ENCODE measurements at places on chromosomes 12 and 14.

DNA sequence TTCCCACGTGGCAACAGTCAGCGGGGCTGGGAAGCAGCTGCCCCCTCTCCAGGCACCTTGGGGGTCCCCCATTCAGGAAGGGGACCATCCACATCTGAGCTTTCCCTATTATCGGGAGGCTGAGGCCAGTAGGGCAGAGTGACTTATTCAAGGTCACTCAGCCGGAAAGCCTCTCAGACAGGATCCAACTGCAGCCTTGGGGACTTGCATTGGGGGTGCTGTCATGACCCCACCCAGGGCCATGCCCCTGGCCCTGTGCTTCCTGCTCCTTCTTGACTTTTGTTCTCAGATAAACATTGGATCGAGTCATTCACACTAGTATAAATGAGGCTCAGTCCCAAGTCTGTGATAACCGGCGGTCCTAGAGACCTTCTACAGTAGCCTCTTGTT lies 12.6 kb downstream of the BEGAIN start:
- DNase-seq: no peak

- DNase-seq: no peak
These were observed 55.4 kb upstream of the PYGL start for GRCh38 chr14:50999726-51000125.

DNA sequence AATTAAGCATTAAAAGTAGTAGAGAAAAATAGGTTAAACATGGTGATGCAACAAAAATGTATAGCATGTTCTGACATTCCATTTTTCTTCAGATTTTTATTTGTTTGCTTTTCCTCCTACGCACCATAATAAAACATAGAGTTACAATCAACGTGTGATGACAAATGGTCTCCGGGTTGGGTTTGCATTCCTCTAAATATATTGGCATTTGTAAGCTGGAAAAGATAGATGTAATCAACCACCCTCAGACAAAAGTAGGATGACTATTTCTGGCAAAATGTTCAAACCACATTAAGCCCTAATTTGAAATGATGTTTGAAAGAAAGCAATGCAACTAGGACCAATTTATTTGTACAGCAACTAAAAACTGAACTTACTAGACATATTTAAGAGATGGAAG lies 58.4 kb downstream of the SLC25A21 start:
- DNase-seq: no peak

DNA sequence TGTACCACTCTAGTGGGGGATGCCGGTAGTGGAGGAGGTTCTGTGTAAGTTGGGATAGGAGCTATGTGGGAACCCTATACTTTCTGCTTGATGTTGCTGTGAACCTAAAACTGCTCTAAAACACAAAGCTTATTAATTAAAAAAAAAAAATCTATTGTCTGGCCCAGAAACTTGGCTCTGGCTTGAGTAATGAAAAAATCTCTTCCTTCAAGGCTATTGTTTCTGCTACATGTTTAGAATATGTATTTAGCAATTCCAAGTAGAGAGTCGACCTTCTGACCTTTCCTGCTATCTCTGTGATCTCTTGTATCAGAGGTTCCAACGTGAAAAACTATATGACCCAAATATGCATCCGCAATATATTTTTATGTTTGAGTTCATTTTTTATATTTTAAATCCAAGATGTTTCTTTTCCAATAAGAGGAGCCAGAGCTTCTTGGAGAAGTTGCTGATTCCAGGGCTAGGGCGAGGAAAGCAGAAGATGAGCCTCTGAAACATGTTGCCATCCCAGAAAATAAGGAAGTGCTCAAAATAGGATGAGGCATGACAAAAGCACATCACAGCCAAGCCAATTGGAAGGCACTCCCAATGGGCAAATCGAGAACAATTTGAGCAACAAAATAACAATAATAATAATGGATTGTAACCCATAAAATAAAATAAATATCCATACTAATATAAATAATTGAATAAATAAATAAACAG lies 184.6 kb upstream of the TMEM260 start:
- DNase-seq: no peak

DNA sequence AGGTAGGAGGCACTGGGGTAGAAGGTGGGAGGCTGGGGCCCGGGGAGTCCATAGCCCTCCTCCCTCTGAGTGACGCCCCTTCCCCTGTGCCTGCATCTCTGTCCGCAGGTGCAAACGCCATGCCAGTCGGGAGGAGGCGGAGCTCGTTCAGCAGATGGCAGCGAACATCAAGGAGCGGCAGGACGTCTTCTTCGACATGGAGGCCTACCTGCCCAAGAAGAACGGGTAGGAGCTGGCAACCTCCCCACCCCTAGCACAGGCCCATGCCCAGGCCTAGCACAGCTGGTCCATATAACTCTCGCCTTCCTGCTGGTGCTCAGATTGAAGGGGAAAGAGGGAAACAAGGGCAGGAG lies 35.6 kb downstream of the TMEM120B start:
- DNase-seq: no peak

DNA sequence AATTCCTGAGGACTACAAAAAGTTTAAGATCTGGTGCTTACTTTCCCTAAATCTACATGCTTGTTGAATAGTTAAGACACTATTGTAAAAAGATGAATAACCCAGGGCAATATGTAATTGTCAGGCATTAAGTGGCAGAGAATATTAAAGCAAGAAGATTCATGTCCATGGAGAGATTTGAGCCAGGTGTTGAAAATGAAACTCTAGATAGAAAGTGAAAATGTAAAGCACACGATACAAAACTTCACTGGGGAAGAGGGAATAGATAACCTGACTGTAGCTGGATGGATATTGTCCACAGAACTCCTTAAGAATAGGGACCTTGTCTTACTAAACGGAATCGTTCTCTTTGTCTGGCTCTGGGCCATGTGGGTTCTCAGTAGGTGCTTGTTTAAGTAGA lies 5.0 kb downstream of the CAND1 start:
- DNase-seq: no peak

GRCh38 chr14:53432378-53432802 lies 279.3 kb upstream of the DDHD1 start:
- peak; percentile 49 for DNase-seq

GRCh38 chr14:25846246-25846645 lies 751.6 kb downstream of the NOVA1 start:
- DNase-seq: no peak

GRCh38 chr14:101908795-101909194 lies 55.6 kb upstream of the DYNC1H1 start:
- DNase-seq: no peak

DNA sequence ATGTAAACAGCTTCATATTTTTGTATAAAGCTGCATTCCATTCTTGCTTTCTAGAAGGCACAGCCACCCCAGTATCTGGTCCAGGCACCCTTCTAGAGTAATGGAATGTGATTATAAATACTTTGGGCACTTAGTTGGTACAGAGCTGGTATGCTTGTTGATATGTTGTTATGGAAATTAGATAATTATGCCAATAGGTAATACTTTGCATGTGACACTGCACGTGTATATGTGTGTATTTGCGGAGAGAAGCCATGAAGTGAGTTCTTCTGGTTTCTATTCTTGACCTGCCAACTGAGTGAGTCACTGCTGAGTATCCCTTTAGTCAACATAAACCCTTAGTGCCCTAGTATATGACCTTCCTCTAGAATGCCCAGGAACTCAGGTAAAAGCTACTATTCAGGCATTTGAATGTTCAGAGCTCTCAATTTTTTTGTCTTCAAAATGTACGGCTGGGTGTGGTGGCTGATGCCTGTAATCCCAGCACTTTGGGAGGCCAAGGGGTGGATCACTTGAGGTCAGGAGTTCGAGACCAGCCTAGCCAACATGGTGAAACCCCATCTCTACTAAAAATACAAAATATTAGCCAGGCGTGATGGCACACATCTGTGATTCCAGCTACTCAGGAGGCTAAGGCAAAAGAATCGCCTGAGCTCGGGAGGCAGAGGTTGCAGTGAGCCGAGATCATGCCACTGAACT lies 6.2 kb upstream of the TCP11L2 start:
- peak; percentile 62 for DNase-seq

- DNase-seq: no peak
These were observed 479.7 kb downstream of the FSCB start for GRCh38 chr14:44027397-44027796.

DNA sequence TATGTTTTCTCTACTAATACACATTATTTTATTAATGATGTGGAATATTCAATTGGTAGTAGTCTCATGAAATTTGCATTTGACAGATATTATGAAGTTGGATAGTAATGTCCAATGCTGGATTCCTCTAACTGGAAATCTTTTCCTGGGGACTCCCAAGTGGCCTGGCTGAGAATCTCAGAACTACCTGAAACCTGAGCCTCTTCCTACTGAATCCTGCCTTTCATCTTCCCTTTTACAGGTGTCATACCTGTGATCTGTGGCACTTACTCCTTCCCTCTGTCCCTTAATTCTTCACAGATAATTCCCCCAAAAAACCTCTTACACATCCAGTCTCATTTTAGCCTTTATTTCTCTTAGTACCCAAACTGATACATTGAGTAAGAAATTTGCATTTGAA lies 89.7 kb upstream of the MYF6 start:
- DNase-seq: no peak

GRCh38 chr12:116975779-116976393 lies 65.1 kb downstream of the FBXW8 start:
- no peak for DNase-seq

DNA sequence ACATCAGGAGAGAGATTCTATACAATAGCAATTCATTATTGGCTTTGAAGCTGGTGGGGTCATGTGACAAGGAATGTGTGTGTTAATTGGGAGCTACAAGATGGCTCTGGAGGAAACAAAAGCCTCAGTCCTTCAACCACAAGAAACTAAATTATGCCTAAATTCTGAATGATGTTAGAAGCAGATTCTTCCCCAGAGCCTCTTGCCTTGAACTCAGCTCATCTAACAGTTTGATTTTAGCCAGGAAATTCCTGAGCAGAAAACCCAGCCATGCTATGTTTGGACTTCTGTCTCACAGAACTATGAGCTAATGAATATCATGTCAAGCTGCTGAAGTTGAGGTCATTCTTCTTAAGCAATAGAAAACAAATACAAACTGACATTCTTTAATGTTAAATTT lies 274.7 kb downstream of the SLC6A15 start:
- no peak for DNase-seq

DNA sequence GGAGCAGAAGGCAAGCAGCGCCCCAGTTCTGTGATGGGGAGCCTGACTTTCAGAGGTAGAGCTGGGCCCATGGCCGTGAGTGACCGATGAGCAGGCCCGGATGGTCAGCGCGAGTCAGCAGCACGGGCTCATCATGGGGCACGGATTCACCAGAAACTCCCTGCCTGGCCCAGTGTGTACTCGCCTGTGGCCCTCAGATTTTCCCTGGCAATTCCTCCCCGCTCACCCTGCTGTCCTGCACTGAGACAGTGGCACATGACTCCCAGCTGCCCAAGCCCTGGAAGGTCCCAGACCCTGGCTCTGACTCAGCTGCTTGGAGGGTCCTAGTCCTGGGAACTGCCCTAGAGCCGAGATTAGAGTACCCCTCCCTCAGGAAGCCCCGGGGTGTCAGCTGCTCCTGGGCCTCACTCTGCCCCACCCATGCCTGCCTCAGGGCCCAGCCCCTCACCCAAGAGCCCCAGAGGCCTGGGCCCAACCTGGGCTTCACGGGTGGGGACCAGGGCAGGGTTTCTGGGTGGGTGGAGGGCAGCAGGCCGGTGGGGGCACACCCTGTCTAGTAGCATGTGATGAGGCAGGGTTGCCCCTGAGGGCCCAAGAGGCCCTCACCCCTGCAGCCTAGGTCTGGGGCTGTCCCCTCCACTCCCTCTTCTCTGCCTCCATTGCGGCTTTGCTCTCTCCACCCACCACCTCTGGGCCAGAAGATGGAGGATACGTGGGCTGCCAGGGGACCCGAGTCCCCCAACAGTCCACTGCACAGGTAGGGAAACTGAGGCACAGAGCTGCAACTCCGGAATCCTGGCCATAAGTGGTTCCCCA lies 8.4 kb downstream of the TRMT61A start:
- no peak for DNase-seq

GRCh38 chr14:69695322-69696203 lies 71.4 kb upstream of the SRSF5 start:
- peak; percentile 29 for DNase-seq

GRCh38 chr12:34602213-34602940 lies 580.1 kb downstream of the ALG10 start:
- DNase-seq: no peak

Measured in Calu3 (cell line).